HL-60 (cell line): ENCODE measurements at places on chromosomes 5 and 9.

GRCh38 chr5:137492331-137492730 is 6.8 kb downstream of the SPOCK1 start:
- no peak for DNase-seq

DNA sequence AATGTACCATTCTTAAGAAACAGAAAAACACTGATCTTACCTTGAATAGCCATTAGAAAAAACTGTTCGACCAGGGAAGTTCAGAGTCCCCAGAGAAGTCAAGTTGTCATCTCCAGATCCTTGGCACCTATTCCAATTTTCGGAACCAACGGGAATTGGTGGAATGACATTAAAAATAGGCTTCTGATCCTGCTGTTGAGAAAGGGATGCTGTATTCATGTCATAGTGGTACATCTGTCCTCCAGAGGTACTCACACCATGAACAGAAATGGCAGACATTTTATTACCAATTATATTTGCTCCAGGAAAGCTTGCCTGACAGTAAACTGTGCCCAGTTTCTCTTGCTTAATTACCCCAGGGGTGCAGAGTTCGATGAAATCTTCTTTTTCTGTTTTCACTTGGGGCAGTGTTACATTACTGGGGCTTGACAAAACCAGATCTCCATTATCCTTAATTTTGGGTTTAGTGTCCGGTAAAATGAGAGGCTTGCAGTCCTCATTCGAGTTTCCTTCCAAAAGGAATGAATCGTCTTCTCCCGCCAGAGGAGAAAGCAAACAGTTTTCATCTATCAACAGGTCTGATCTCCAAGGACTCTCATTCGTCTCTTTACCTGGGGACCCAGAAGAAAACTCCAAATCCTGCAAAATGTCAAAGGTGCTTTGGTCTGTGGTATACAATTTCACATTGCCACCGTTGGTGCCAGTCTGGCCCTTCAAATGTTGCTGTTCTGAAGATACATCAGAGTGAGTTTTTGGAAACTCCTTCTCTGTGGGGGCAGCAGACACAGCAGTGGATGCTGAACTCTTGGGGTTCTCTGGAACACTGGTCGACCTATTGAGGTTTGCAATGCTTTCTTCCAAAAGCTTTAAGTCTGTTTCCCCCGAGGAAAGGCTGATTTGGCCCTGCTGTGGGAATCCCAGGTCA is 3.6 kb downstream of the NR3C1 start:
- no peak for DNase-seq

- no peak for DNase-seq
Observed at GRCh38 chr5:150765799-150766169, 7.0 kb upstream of the DCTN4 start.

GRCh38 chr9:109101810-109102209 is 17.9 kb downstream of the TMEM245 start:
- no peak for DNase-seq

DNA sequence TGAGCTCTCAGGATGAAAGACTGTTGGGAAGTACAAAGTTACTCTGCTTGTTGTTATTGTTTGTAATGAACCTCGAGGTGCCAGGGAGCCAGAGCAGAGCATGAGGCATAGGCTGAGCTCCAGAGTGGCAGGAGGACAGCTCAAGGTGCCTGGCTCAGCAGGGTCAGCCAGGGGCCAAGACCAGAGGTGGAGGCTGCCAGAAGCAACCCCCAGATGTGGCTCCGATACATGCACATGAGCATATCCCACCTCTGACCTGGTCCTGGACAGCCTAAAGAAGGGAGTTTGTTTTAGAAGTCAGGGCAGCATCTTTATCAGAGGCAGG is 105.6 kb downstream of the PSD2 start:
- no peak for DNase-seq

GRCh38 chr9:99294850-99295461 is 72.9 kb downstream of the SEC61B start:
- no peak for DNase-seq
